ENCODE measurements at places on chromosomes 13 and 19.

- DNase-seq, result peak; percentile 67
These were observed 11.3 kb downstream of the PEAK3 start for GRCh38 chr19:2270423-2271233.

DNA sequence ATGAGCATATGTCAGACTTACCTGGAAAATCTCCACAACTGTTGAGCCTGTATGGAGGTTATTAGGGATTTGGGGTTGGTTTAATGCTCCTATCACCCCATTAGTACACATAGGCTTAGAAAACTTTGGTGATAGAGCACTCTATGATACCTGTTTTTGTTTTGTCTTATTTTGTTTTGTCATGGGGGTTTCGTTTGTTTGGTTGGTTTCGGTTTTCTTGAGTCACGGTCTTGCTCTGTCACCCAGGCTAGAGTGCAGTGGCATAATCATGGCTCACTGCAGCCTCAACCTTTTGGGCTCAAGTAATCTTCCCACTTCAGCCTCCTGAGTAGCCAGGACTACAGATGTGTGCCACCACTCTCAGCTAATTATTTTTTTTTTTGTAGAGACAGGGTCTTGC lies 70.0 kb downstream of the MZT1 start:
- no peak for DNase-seq

DNA sequence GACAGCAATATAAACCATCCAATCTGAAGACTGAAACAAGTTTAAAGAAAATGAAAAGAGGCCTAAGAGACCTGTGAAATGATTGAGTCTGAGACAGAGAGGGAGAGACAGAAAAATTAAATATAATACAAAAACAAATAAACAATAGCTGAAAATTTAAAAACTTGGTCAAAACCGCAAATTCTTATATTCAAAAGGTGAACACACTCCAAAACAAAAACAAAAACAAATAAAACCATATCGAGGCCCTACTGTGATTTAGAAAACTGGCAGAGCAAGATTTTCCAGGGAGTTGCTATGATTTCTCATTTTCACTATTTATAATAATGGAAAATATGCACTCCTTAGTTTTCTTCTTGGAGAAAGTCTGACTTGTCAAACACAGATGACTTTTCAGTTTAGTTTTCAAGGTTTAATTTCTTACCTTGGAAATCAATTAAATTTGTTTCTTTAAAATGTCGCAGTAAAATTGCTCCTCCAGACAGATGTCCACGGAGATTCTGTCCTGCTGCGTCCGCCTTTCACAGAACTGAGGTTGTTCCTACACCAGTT lies 1420.3 kb downstream of the UQCRFS1 start:
- DNase-seq, result no peak

DNA sequence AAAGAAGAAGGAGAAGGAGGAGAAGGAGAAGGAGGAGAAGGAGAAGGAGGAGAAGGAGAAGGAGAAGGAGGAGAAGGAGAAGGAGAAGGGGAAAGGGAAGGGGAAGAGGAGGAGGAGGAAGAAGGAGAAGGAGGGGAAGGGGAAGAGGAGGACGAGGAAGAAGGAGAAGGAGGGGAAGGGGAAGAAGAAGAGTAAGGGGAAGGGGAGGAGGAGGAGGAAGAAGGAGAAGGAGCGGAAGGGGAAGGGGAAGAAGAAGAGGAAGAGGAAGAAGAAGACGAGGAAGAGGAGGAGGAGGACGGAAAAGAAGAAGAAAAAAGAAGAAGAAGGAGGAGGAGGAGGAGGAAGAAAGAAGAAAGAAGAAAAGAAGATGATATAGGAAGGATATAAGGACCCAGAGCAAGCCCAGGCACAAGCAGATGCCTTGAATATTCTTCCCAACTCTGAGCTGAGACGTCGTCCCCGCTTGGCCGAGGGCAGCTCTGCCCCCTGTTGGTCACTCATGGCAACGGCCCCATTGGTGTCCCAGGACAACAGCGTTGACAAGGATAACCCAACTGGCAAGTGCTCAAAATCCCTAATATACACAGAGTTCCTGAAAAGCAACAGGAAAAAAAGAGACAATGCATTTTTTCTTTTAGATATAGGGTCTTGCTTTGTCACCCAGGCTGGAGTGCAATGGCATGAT lies 30.6 kb upstream of the IGSF23 start:
- peak; percentile 13 for DNase-seq

- DNase-seq, result no peak
These were observed 304.5 kb downstream of the KCNRG start for GRCh38 chr13:50319635-50320255.

- DNase-seq, result no peak
These were observed 335 bp upstream of the ZNF607 start for GRCh38 chr19:37719927-37720265.

DNA sequence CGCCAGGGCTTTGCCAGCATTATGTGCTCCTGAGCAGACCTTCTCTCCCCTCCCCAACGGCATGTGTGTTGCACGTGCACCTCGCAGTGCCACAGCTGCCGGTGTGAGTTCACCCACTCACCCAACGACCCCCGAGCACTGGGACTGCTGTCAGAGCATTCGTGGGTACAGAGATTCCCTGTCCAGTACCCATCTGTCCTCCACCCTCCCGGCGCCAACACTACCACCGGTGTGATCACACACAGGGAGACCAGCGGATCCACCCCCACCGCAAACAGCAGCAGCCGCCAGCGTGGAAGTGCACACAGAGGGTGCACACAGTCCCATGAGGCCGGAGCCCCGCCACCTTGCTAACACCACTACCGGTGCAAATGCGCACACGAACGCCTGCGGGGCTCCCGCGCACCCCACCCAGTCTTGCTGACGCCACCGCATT lies 15.9 kb downstream of the LILRA1 start:
- DNase-seq, result no peak

GRCh38 chr19:32471095-32471494 lies 65.5 kb downstream of the DPY19L3 start:
- no peak for DNase-seq

DNA sequence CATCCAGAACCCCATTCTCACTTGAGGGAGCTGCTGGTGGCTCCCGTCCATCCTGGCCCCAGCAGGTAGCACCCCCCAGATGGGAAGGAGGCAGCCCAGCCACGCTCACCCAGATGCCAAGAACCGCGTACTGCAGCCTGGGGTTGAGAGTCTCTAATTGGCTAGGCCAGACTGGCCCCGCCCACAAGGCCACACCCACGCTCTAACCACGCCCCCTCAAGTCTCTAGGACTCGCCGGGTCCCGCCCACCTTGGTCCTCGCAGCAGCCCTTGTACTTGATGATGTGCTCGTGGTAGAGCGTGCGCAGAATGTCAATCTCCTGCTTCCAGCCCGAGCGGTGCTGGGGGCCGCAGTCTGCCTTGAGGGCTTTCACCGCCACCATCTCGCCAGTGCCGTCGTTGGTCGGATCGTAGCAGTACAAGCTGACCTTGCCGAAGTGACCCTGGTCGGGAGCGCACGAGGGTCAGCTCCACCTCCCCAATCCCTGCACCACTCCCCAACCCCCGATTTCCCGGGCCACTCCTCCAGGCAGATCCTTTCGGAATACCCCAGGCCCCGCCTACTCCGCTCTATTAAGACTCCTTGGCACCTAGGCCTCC lies 14.5 kb upstream of the ICAM3 start:
- peak; percentile 68 for DNase-seq

DNA sequence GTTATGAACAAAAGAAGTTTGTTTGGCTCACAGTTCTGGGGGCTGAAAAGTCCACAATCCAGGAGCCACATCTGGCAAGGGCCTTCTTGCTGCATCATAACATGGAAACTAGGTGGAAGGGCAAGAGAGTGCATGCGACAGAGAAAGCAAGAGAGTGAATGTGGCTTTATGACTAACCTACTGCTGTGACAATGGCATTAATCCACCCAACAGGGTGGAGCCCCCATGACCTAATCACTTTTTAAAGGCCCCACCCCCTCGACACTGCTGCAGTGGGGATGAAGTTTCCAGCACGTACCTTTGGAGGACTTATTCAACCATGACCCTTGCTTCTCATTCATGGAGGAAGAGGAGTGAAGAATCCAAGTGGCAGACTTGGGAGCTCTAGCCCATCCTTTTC lies 30.0 kb upstream of the RFXAP start:
- DNase-seq, result no peak

- DNase-seq, result no peak
These were observed 150.7 kb downstream of the FOXO1 start for GRCh38 chr13:40515702-40516101.

GRCh38 chr13:41465898-41466320 lies 8.6 kb downstream of the RGCC start:
- DNase-seq, result no peak

GRCh38 chr19:11066326-11066725 lies 22.9 kb upstream of the LDLR start:
- DNase-seq, result no peak

DNA sequence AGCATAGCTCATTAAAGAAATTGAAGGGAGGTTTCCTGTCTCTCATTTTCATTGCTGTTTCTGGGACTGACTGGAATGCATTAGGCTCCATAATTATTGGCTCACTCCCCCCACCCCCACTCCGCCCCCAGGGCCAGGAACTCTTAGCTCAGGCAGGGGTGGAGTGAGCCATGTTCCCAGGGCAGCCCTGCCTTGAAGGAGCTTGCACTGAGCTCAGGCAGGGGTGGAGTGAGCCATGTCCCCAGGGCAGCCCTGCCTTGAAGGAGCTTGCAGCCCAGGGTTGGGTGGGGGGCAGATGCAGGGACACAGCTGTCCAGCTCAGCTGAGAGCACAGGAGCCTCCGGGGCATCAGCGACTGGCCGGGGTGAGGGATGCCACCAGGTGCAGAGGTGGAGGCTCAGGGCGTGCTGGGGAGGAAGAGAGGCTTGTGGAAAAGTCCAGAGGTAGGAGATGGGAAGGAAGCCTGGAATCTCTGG lies 39.1 kb upstream of the TFDP1 start:
- no peak for DNase-seq

DNA sequence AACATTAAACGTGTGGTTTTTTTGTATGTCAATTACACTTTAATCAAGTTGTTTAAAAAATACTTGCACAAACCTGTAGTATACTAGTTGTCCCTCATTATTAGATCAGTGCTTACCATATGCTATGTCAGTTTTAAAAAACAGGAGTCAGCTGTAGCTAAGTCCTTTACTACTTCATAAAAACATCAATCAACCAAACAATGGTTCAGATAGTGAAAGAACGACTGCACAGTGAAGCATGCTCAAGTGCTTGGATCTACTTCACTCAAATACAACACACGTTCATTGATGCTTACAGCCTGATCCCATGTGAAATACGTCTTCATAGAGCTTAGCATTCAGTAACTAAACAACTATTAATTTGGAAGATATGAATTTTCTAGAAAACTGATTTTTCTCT lies 225.0 kb downstream of the FGF14 start:
- DNase-seq, result no peak

- DNase-seq, result no peak
These were observed 139.3 kb downstream of the TNFRSF19 start for GRCh38 chr13:23709536-23709935.

DNA sequence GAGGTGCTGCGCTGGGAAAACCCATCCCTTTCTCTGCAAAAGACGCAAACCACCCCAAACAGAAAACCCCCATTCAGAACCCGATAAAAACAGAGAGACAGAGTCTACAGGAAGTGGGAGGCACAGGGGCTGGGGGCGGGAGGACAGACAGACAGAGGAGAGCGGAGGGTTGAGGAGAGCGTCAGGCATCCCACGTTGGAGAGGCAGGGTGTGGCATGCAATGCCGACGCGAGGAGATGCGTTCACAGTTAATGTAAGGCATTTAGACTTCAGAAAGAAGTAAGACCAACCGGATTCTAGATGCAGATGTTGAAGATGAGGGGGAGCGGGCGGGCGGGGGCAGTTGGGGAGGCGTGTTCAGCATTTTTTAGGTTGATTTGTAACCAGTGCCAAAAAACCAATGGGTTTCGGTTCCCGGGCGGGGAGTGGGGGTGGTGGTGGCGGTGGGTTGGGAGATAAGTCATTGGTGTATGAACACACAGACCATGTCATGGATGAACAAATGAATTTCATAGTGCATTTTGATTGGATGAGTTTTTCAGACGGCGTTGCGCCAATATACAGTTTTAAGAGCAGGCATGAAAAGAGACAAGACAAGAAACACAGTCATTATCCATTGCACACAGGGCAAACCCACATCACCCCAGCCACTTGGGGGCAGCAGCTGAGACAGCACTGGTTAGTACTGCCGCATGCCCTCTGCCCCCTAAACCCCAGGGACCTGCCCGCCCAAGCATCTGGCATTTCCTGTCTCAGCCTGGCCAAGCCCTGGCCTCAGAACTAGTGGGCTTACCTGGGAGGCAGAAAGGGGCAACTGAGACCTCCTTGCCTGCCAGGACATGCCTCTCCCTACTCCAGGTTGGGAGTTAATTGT lies 91.3 kb downstream of the IER2 start:
- DNase-seq, result no peak

- DNase-seq, result no peak
These were observed 62.9 kb upstream of the KLHL1 start for GRCh38 chr13:70171151-70171550.

GRCh38 chr13:103895835-103896531 lies 829.8 kb upstream of the SLC10A2 start:
- DNase-seq, result no peak

DNA sequence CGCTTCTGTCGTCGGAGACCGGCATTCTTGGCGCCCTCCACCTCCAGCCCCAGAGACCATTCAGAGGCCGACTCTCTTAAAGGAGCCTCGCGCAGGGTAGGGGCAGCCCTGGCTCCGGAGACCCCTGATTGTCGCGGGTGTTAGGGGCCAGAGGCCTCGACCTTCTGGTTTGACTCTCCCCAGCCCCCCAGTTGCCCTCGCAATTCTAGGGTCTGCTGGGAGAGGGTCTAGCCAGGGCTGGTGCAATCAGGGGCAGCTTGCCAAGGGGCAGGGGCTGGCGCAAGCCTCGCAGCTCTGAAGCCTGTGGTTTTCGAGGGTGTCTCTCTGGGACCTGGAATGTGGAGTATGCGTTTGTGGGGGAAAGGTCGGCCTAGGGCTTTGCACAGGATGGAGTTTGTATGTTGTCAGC lies 1.6 kb upstream of the SLC7A10 start:
- DNase-seq, result no peak

GRCh38 chr19:2309734-2310362 lies 1.9 kb upstream of the LINGO3 start:
- no peak for DNase-seq

- DNase-seq, result no peak
These were observed 139.4 kb upstream of the TSC22D1 start for GRCh38 chr13:44715287-44716230.

Measured in stimulated activated CD4-positive, alpha-beta T cell treated with anti-CD3 and anti-CD28 coated beads, Interleukin-4, amount 100 ng/mL, for 48 hours (primary cell).